ENCODE measurements at places on chromosomes 5 and 9. TPM values are rescaled to one million over a fixed set of nuclear protein-coding genes. Genes with fewer than 3 reads are reported as not detected.

- DNase-seq, result no peak
- no peak overlapping the region for H3K4me3 ChIP-seq
- H3K4me1 ChIP-seq, result peaks cover 4% of the 10 kb centered on the region
- no peak overlapping the region for H3K27ac ChIP-seq
- peaks cover 10% of the 10 kb centered on the region for H3K27me3 ChIP-seq
Measured at GRCh38 chr5:181056431-181056830, 16.4 kb downstream of the BTNL9 start.

- H3K4me3 ChIP-seq, result no peak overlapping the region
- no peaks in the 10 kb centered on the region for H3K4me1 ChIP-seq
- H3K36me3 ChIP-seq, result no peaks in the 10 kb centered on the region
- H3K27me3 ChIP-seq, result no peaks in the 10 kb centered on the region
- H3K27ac ChIP-seq, result no peak overlapping the region
Measured at GRCh38 chr5:100026606-100027005, 508.6 kb upstream of the FAM174A start.

DNA sequence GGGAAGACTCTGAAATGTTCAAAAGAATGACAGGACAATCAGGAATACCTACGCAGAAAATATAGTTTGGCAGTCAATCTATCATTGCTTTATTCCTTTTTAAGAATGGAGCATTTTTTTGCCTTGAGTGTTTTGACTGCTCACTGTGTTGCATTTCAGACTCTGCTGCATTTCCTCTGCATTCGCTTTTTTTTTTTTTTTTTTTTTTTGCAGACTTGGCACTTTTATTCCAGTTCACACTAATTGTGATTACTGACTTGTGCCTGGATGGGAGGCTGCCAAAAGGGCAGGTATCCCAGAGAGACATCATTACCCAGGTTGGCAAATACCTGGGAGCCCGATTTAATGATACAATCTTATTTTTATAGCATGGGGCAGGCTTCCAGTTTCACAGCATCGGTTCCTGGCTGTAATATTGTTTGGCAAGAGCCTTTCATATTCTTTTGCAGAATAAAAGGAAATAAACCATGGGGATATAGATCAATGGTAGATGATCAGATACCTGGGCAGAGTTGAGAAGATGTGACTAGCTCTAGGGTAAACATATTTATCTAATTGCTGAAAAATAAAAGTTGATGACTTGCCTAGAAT lies 1132.6 kb downstream of the MAT2B start:
- DNase-seq, result no peak
- no peaks in the 10 kb centered on the region for H3K27me3 ChIP-seq
- H3K36me3 ChIP-seq, result no peaks in the 10 kb centered on the region
- H3K4me3 ChIP-seq, result no peak overlapping the region

DNA sequence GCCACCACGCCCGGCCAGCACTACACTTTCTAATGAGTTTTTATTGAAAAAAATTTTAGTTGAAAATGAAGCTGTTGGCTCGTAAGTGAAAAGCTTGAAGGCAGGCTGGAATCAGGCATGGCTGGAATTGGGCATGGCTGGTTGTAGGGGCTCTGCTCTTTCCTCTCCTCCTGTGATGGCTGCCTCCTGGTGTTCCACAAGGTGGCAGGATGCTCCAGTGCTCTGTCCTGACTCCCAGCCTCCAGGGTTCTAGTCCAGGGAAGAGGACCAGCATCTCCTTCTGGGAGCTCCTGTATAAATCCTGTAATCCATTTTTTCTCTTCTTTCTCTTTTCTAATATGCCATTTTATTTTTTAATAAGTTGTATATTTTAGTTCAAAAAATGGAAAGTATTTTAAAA lies 57.2 kb upstream of the DHFR start:
- no peaks in the 10 kb centered on the region for H3K27me3 ChIP-seq
- H3K4me3 ChIP-seq, result no peak overlapping the region
- no peaks in the 10 kb centered on the region for H3K4me1 ChIP-seq
- peaks cover 2% of the 10 kb centered on the region for H3K36me3 ChIP-seq
- no peak for DNase-seq

- no peak overlapping the region for H3K27ac ChIP-seq
- DNase-seq, result no peak
- H3K4me1 ChIP-seq, result no peaks in the 10 kb centered on the region
- peaks cover 4% of the 10 kb centered on the region for H3K36me3 ChIP-seq
- H3K27me3 ChIP-seq, result no peaks in the 10 kb centered on the region
Measured at GRCh38 chr9:122923947-122924346, 7.4 kb downstream of the ZBTB26 start.

DNA sequence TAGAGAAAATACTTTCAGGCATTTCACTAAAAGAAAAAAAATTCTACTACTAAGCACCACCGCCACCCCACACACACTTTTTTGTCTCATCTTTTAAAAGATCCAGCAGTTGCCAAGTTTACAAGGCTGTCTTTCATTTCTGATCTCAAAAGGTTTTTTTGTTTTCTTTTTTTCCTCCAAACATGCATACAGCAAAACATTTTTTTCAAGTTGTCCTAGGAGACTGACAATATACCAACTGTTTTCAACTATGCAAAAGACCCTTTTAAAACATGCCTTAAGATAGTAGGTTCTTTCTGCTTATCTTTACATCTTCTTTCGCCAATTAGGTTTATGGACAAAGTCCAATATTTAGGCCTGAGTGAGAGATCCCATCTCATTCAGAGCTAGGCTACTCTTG lies 65.2 kb downstream of the HMHB1 start:
- H3K4me3 ChIP-seq, result no peak overlapping the region
- H3K4me1 ChIP-seq, result no peaks in the 10 kb centered on the region
- no peak for DNase-seq
- H3K27me3 ChIP-seq, result no peaks in the 10 kb centered on the region

DNA sequence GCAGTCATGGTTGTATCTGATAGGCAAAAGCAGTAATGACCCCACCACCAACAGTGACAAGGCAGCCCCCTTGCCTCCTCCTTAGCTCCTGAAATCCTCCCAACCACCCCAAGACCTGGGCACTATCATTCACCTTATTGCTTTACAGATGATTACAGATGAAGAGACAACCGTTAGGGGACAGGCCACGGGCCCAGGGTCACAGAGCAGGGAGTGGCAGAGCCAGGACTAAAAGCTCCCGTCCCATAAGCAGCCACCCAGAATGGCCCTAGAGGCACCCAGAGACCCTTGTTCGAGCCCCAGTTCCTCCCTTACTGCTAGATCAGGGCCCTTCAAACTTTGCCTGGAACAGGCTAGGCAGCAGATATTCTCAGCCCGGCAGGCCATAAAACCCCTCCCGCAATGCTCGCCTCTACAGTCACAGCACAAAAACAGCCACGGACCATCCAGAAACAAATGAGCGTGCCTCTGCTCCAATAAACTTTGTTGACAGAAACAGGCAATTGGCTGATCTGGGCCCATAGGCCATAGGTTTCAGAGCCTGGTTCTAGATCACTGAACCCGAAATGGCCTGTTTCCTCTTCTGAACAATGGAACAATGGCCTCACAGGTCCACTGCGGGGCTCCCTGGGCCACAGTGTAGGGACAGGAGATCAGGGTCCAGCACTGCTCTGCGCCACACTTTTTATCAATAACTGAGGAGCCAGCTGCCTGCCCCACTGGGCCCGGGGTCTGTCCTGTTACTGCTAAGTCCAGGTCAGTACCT lies 67.0 kb downstream of the LRSAM1 start:
- no peaks in the 10 kb centered on the region for H3K36me3 ChIP-seq
- H3K4me1 ChIP-seq, result peaks cover 13% of the 10 kb centered on the region
- no peak overlapping the region for H3K4me3 ChIP-seq
- no peak overlapping the region for H3K27ac ChIP-seq

GRCh38 chr9:98944057-98944733 lies 488 bp downstream of the COL15A1 start:
- no peak overlapping the region for H3K4me3 ChIP-seq
- H3K27ac ChIP-seq, result no peak overlapping the region
- DNase-seq, result no peak
- peaks cover 5% of the 10 kb centered on the region for H3K27me3 ChIP-seq
- H3K36me3 ChIP-seq, result no peaks in the 10 kb centered on the region
- no peaks in the 10 kb centered on the region for H3K4me1 ChIP-seq

GRCh38 chr5:39164016-39164415 lies 55.3 kb downstream of the FYB1 start:
- no peak overlapping the region for H3K4me3 ChIP-seq
- no peaks in the 10 kb centered on the region for H3K27me3 ChIP-seq
- no peak for DNase-seq
- no peak overlapping the region for H3K27ac ChIP-seq
- H3K4me1 ChIP-seq, result no peaks in the 10 kb centered on the region
- H3K36me3 ChIP-seq, result no peaks in the 10 kb centered on the region

DNA sequence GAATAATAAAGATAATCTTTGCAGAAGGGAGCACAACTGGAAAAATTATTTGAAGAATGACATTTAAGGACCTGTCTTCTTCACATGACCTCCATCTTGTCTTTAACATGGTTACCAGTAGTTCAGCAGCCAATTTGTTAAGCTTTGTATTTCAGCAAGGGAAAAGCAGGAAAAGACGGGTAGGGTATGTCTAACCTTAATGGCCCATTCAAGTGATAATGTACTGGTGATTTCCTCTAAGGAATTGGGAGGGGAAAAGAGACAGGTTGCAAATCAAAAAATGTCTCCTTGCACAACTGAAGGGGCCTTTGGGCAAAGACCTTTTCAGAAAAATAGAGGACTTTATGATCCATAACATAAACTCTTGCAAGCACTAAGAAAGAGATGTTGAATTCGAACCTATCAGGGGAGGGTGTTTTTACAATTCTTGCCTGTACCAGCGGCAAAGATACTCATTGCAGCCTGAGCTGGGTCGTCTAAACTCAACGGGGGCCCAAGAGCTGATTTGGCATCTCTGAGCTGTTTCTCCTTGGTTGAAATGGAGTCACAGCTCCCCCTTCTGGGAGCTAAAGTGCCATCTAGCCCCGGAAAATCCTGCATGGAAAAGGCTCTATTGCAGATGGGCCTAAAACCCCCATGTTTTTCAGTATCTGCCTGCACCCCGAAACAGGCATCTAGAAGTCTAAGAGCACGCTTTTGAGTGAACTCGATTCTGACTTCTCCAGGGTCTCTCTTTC lies 3.8 kb downstream of the BRINP1 start:
- H3K27ac ChIP-seq, result no peak overlapping the region
- H3K27me3 ChIP-seq, result peaks cover 1% of the 10 kb centered on the region
- H3K4me1 ChIP-seq, result no peaks in the 10 kb centered on the region
- H3K4me3 ChIP-seq, result no peak overlapping the region
- H3K36me3 ChIP-seq, result no peaks in the 10 kb centered on the region

- H3K36me3 ChIP-seq, result no peaks in the 10 kb centered on the region
- no peaks in the 10 kb centered on the region for H3K4me1 ChIP-seq
- no peaks in the 10 kb centered on the region for H3K27me3 ChIP-seq
- H3K27ac ChIP-seq, result no peak overlapping the region
- DNase-seq, result no peak
- H3K4me3 ChIP-seq, result no peak overlapping the region
Measured at GRCh38 chr9:130493021-130493420, 48.3 kb downstream of the ASS1 start.

DNA sequence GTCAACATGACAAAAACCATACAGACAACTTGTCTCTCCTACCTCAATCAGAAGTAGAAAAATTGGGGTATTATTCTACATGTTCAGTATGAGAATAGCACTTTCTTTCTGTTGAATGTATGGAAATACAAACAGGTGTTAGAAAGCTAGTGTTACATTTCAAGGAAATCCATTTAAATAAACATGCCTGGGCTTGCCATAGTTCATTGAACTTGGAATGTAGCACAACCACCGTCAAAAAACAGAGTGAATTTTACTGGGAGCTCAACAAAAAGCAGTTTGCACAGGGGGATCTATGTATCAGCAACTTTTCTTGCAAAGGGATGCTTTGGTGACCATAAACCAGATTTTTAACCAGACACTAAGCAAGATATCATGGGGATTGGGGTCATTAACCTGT lies 307.9 kb upstream of the SMARCA2 start:
- H3K36me3 ChIP-seq, result no peaks in the 10 kb centered on the region
- H3K4me1 ChIP-seq, result no peaks in the 10 kb centered on the region
- no peak overlapping the region for H3K27ac ChIP-seq
- DNase-seq, result no peak

DNA sequence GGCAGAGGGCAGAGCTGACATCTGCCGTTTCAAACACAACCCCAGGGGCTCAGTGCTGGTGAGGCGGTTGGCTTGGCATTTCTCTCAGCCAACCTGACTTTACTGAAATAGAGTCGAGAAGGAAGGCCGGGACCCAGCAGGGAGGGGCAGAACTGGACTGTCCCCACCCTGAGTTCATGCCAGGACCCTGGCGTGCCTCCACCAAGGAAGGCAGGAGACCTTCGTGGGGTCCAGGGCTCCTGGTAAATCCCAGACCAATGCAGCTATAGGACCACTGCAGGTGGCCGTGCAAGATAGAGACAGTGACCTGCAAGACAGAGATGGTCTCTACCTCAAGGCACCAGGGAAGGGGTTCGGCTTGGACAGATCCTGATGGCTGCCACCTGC lies 132.9 kb downstream of the ROR2 start:
- H3K4me3 ChIP-seq, result no peak overlapping the region
- H3K36me3 ChIP-seq, result no peaks in the 10 kb centered on the region
- no peak for DNase-seq
- H3K27ac ChIP-seq, result no peak overlapping the region
- peaks cover 2% of the 10 kb centered on the region for H3K27me3 ChIP-seq
- H3K4me1 ChIP-seq, result no peaks in the 10 kb centered on the region

- H3K27me3 ChIP-seq, result no peaks in the 10 kb centered on the region
- no peak for DNase-seq
- no peak overlapping the region for H3K4me3 ChIP-seq
- no peaks in the 10 kb centered on the region for H3K4me1 ChIP-seq
- no peaks in the 10 kb centered on the region for H3K36me3 ChIP-seq
Measured at GRCh38 chr5:127928053-127928452, 155.5 kb upstream of the SLC12A2 start.

- no peaks in the 10 kb centered on the region for H3K27me3 ChIP-seq
- H3K4me3 ChIP-seq, result no peak overlapping the region
Measured at GRCh38 chr9:29697011-29697410, 2123.7 kb upstream of the C9orf72 start.

DNA sequence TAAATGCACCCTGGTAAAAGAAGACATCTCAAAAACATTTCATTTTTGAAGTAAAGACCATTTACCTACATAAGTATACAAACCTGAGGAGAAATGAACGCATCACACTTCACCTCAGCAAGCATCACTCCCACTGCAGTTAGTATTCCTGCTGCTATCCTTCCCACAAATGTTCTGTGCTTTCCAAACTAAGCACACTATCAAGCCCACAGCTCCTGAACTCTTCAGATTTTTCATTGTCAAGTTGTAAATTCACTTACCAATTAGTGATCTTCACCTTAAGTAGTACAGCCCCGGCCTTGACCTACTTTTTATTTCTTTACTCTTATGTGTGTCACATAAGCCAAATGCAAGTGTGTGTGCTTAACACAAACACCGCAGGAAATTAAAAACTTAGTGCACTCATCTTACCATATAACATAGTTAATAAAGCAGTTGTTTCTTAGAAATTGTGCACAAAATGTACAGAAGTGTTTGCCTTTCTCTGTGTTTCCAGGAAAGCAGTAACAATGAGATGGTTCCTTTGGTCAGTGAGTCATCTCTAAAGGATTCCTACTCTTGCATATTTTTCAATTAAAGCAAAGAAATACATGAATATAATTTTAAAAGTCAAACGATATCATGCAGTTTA lies 169.4 kb downstream of the APBA1 start:
- H3K27ac ChIP-seq, result no peak overlapping the region
- no peaks in the 10 kb centered on the region for H3K36me3 ChIP-seq
- no peak for DNase-seq
- H3K4me1 ChIP-seq, result no peaks in the 10 kb centered on the region
- H3K27me3 ChIP-seq, result no peaks in the 10 kb centered on the region

Gene GNE
- 6.7 TPM for polyA plus RNA-seq

Gene RGS7BP
- polyA plus RNA-seq, result not detected

Gene ROPN1L
- polyA plus RNA-seq, result not detected

Gene VCAN
- 4.5 TPM for polyA plus RNA-seq

Gene CDO1
- polyA plus RNA-seq, result 0.10 TPM

Gene MARCHF6
- polyA plus RNA-seq, result 55.9 TPM
